Choroid plexus epithelial cell (primary cell): ENCODE measurements at places on chromosomes 4 and X.
A peak's percentile ranks its signal among the peaks of the same experiment; 100 is the strongest.

- DNase-seq, result no peak
Measured at GRCh38 chr4:60359746-60360367, 840.3 kb upstream of the ADGRL3 start.

DNA sequence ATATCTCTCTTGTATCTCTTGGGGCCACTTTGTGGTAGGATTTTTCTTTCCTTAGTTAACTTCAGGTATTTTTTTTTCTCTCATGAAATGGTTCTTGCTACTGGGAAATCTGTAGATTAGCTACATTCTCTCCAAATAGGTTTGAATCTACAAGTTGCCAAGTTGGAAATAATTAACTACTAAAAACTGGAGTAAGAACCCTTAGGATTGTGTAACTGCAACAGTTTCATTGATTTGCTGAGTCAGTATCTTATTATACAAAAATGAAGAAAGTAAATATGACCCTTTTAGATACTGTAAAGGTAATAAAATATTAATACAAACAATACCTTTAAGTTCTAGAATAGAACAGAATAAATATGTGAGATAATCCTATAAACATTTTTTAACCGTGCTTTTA lies 327.9 kb downstream of the CXXC4 start:
- DNase-seq, result no peak

DNA sequence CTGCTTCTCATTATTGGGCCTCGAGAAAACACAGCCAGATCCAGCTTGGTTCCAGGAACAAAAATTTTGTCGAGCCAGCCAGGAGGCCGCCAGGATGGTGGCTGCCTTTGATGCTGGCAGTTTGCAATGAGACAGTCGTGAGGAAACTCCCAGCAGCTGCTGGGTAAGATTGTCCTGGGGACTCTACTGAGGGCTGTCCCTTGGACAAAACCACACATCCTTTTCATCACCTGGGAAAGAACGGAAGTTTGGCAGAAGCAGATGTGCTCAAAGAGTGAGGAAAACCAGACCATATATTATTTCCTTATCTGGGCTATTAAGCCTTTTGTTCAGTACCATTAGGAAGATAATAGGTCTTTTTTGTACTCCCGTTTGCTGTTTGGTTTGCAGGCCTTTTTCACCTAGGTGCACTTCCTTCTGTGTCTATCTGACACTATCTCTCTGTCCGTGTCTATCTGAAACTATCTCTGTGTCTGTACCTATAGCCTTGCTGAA lies 13.4 kb upstream of the PAPSS1 start:
- no peak for DNase-seq

GRCh38 chrX:66625525-66625924 lies 13.4 kb downstream of the EDA2R start:
- no peak for DNase-seq

GRCh38 chrX:109679820-109680219 lies 53.2 kb downstream of the ACSL4 start:
- peak; percentile 80 for DNase-seq

GRCh38 chr4:161442921-161443320 lies 720.9 kb downstream of the FSTL5 start:
- DNase-seq, result peak; percentile 2

- peak; percentile 98 for DNase-seq
Measured at GRCh38 chrX:48597353-48598264, at the start of gene WDR13. WDR13 (plus strand) TSS chrX:48597492; CDS start chrX:48597997, 505 bp downstream.

DNA sequence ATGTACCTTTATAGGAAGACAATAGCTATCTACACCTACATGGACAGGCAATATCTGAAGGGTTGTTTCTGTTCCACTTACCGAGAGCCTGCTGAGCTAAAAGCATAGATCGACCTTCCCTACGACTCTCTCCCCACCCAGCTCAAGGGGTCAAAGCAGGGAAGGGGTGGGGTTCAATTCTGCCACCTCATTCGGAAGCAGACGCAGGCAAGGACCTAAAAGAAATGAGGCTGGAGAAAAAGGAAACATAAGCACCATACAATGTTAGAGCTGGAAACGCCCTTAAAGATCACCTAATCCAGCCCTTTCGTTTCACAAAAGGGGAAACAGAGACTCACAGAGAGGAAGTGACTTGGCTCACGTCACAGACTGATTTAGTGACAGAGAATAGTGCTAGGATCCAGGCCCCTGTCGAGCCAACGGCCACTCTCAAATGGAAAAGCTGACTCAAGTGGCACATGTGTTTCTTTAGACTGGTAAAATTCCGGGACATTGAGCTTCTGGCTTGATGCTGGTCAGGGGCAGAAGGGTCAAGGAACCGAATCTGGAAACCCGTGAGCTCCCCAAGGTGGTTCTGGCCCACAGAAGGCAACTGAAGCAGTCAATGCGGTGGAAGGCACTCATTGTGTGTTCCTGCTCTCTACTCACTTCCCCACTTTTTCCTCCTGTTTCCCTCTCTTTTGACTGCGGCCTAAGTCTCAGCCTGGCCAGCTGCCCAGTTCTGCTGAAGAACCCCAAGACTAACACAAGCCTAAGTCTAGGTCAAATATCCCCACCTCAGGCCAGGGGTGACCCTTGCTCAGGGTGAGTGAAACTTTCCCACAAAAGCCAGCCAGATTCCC lies 7.5 kb downstream of the SEPTIN6 start:
- DNase-seq, result no peak

DNA sequence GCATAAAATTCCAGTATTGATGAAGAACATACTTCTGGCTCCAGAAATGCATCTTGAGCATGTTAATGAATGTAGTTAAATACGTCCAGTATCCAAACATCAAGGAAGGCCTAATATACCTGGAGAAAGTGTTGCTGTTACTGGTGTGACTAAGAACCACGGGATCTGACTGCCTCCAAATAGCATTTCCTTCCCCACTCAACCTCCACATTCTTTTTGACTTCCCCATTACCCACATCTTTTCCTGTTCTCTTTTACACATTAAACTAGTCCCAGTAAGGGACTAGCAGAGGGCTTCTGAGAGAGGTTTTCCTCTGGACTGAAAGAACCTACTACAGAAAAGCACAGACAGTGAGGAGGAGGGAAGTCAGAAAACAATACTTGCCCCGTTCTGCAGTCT lies 482.8 kb upstream of the HTR2C start:
- no peak for DNase-seq

DNA sequence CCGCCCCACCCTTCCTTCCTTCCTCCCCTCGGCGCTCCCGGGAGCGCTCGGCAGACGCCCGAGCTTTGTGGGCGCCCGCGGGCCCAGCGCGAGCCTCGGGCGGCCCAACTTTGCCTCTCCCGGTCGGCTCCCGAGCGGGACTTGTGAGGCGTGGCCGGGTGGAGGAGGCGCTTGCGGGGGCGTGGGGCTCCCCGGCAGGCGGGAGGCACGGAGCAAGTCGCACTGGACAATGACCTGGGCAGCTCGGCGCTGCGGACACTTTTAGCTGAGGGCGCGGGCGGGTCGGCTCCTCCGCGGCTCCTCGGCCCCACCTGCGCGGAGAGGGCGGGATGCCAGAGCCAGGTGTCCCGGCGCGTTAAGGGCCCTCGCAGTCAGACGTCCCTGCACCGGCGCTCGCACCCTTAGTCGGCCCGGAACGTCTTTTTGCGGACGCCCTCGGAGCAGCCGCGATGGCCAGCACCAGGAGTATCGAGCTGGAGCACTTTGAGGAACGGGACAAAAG lies 385 bp downstream of the DCLK2 start:
- peak; percentile 39 for DNase-seq

GRCh38 chr4:139316733-139317132 lies 14.5 kb upstream of the NDUFC1 start:
- no peak for DNase-seq

DNA sequence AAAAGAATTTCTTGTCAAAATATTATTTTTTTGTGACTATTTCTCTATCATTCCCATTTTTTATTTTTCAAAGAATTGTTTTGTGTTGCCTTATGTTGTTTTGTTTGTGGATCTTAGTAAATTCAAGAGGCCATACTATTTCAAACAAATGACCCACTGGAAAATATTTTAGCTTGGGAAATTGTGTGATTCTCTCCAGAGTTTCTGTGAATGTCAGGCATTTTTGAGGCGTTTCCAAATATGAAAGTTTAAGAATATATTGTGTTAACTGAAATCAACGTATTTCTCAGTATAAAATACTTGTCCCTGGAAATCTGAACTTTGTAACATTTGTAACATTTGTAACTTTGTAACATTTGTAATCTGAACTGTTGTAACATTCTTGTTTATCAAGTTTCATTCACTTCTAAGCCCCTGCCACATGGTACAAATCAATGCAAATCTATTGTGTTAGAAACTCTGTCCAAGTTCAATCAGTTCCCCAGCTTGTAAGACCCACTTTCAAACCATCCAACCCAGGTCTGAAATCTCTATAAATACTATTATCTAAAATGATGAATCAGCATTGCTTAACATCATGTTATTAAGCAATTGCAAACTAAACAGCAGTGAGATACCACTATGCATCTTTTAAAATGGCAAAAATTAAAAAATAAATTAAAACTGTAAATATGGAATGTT lies 465.4 kb upstream of the GRID2 start:
- DNase-seq, result peak; percentile 17

- peak; percentile 4 for DNase-seq
Measured at GRCh38 chrX:116417968-116418367, 18.4 kb upstream of the SLC6A14 start.

DNA sequence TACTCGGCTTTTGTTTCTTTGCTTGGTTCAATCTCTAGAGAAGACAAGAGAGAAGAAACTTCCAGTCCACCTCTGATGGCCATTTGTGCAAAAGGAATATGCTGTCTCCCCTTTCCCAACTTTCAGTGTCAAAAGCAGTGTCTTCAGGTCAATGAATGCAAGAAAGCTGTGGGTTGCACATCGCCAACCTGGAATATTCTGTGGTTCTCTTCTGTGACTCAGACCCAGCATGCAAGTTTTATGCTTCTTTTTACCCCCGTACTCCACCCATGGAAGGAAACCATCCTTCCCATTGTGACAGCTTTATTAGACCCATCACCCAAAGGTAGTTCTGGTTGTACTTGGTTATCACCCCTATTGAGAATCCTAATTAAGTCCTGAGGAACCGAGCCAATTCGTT lies 135.6 kb upstream of the MBNL3 start:
- no peak for DNase-seq

DNA sequence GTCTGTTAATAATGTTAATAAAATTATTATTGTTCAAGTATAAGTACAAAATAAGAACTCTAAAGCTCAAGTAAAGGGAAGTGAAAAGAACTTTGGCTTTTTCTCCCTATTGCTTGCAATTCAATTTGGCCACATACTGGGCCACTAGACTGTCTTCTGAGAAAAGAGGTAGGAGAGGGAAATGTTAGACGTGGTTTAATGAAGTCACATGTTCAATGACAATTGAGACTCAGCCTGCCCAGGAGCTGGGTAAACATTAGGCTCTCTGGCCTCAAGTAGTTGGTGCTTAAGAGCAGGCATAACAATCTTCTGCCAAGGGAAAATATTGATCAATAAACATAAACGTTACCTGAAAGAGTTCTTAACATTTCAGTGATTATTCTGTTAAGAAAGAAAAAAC lies 15.1 kb upstream of the PRSS12 start:
- DNase-seq, result no peak

GRCh38 chr4:99201690-99202089 lies 17.4 kb downstream of the ADH6 start:
- peak; percentile 76 for DNase-seq

- no peak for DNase-seq
Measured at GRCh38 chr4:1061056-1061700, 49.8 kb downstream of the FGFRL1 start.

GRCh38 chrX:39613482-39613995 lies 484.2 kb downstream of the BCOR start:
- no peak for DNase-seq

DNA sequence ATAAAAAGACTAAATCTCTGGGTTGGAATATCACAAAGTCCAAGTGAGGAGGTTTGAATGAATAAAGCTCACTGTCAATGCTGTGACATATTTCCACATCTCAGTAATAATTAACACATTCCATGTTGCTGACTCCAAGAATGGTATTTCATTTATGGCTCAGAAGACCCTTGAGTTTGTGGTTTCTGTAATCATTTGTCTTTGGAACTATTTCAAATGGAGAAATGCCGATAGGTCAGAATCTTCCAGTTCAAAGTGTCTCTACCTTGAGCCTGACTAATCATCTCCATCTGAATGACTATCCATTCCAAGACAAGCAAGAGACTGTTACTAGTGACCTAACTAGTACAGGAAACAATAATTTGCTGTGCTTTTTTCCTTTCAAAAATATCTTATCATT lies 24.2 kb upstream of the SLC2A9 start:
- DNase-seq, result peak; percentile 50

- DNase-seq, result peak; percentile 67
Measured at GRCh38 chrX:68571610-68572311, 72.9 kb downstream of the YIPF6 start.
